ENCODE measurements at places on chromosomes 6 and 20.

DNA sequence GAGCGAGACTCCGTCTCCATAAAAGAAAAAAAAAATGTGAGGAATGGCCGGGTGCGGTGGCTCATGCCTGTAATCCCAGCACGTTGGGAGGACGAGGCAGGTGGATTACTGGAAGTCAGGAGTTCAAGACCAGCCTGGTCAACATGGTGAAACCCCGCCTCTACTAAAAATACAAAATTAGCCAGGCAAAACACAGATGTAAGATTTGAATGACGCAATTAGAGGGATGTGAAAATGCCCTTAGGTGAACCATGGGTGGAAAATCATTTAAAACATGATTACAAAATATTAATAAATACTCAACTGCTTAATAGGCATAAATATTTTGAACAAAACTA lies 20.9 kb downstream of the COL9A3 start:
- no peak for DNase-seq

- no peak for DNase-seq
These were observed 42.8 kb upstream of the UBR2 start for GRCh38 chr6:42520786-42521607.

GRCh38 chr6:27591699-27592480 lies 119.0 kb upstream of the ZNF184 start:
- no peak for DNase-seq

GRCh38 chr6:125947615-125948014 lies 9.0 kb upstream of the HINT3 start:
- DNase-seq = no peak

GRCh38 chr6:5096482-5096881 lies 11.3 kb downstream of the PPP1R3G start:
- DNase-seq = no peak

GRCh38 chr20:32474717-32474966 lies 110.5 kb downstream of the NOL4L start:
- DNase-seq = no peak

GRCh38 chr6:74632196-74632875 lies 573.5 kb downstream of the COL12A1 start:
- no peak for DNase-seq

- DNase-seq = no peak
These were observed 31.9 kb upstream of the EIF2S2 start for GRCh38 chr20:34143951-34144350.

Measured in iPS DF 6.9 (cell line).